ENCODE measurements at places on chromosomes 16 and 17.

DNA sequence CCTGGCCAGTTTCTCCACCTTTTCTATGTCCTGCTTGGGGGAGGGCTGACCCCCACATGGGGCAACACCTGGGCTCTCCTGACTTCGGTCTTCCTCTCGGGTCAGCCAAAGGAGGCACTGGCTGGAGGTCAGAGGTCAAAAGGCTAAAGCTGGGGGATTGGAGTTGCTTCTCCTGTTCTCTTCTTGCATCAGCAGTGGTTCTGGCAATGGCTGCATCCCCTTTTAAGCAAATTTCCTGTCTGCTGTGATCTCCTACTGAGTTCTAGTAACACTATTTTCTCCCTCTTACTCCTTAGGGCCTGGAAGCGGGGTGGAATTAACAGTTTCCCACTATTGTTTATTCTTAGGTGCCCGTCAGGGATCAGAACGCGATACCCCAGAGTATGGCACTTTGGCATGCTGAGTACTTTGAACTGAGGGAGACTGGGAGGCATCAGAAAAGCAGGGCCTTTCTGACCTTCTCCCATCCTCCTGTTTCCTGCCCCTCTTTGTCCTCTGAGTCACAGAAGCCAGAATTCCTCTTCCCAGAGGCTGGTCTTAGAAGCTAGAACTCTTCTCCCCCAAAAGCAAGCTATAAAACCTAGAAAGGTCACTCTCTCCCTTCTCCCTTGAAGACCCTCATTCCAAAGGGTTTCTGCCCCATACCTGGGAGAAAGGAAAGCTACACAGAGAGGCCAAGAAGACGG, 268.2 kb downstream of the STX8 start:
- no peak for DNase-seq

- DNase-seq, result no peak
Measured at GRCh38 chr17:32007463-32008298, 498 bp downstream of the LRRC37B start.

DNA sequence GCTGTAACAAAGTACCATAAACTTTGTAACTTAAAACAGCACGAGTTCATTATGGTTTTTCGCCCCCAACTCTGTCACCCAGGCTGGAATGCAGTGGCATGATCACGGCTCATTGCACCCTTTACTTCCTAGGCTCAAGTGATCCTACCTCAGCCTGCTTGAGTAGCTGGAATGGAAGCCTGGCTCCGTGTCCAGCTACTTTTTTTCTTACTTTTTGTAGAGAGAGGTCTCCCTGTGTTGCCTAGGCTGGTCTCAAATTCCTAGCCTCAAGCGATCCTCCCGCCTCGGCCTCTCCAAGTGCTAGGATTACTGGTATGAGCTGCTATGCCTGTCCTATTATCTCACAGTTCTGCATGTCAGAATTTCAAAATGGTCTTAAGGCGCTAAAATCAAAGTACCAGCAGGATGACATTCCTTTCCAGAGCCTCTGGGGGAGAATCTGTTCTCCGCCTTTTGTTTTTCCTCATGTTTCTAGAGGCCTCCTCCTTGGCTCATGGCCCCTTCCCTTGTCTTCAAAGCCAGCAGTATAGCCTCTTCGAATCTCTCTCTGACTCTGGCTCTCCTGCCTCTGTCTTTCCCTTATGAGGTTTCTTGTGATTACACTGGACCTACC, 10.1 kb upstream of the PRM1 start:
- DNase-seq, result no peak

DNA sequence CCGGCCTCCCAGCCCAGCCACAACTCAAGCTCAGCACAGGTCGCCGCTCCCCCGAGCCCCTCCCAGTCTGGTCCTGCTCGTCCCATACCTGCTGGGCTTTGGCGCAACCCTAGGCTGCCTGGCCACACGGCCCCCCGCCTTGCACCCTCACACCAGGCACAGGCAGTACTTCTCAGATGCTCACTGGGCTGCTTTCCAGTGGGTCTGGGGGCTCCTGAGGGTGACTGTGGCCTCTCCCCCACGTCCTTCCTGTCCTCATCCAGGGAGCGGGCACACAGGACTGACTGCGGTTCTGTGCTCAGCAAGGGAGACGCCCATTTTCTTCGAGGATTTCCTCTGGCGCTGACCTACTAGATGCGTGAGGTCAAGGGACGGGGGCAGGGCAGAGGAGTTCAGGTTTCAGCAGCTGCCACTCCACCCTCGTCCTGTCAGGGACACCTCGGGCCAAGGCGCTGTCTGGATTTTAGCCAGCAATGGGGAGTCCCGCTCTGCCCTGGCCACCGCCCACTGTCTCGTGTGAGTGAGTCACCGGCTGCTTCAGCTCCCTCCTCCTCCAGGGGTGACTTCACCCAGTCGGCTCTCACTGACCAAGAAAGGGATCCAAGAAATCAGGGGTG, 115.8 kb downstream of the NPIPB11 start:
- DNase-seq, result no peak

- no peak for DNase-seq
Measured at GRCh38 chr17:33983824-33984574, 271.1 kb upstream of the CCL2 start.

GRCh38 chr17:61253362-61253761, 146.3 kb upstream of the TBX2 start:
- no peak for DNase-seq

DNA sequence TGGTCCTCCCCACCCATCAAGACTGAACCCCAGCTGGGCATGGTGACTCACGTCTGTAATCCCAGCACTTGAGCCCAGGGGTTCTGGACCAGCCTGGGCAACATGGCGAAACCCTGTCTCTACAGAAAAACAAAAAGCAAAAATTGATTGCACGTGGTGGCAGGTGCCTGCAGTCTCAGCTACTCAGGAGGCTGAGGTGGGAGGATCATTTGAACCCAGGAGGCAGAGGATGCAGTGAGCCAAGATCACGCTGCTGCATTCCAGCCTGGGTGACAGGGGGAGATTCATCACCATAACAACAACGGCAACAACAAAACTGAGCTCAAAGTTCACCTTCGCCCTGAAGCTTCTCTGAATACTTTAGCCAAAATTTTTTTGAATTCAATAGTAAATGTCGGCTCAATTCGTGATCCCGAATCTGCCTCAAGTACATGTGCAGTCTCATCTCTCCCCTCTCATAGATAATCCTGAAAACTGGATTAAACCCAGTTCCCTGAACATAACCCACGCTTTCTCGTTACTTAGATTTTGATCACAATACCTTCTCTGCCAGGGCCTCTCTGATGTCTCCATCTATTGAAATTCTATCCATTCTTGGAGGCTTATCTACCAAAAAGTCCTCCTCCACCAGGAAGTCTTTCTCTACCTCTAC, 13.5 kb upstream of the MYH10 start:
- no peak for DNase-seq

DNA sequence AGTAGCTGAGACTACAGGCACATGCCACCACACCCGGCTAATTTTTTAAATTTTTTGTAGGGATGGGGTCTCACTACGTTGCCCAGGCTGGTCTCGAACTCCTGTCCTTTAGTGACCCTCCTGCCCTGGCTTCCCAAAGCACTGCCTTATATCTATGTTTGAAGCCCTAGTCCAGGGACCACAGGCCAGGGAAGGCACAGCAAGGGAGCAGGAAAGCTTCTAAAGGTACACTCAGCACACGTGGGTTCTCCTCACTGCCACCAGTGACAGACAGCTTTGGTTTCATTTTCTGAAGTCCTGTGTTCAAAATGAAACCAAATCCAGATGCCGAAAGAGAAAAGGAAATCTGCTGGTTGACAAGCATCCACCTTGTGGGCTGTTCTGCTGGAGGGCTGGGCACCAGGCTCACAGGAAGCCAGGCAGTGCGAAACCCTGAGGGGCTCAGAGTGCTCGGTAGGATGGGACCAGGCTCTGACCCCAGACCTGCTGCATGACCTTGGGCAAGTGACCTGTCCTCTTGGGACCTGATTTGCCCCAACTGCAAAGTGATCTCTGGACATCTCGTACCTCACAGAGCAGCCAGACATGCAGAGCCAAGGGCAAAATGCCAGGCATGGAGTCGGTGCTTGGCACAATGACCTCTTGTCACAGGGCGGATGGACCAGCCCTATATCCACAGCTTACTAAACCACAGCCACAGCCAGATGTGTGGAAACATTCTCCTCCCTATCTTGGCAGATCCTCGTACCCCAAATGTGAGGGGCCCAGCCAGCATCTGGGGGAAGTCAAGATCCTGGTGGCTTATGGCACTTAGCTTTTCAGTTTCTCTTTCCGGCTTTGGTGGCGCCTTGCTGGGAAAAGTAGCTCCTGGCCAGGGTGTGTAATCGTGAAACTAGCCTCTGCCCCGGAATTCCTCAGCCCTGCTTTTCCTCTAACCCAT, 2.8 kb upstream of the SOCS1 start:
- DNase-seq, result no peak

DNA sequence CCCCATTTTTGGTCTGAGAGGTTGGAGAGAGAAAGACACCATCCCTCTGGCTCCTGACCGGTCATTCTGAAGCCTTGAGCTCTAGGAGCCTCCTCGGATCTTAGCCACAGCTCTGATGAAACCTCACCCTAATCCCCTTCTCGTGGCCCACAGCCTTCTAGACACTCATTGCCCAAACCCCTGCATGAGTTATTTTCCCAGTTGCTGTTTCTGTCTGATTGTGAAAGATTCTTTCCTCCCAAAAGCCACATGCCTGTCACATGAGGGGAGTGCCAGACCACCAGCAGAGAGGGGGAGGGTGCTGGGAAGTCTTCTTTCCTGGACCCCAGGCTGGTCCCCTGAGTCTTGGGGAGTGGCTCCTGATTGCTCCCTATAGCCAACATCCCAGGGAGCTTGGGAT, 17.6 kb upstream of the ABR start:
- DNase-seq, result no peak

Data from activated naive CD4-positive, alpha-beta T cell (primary cell).